ENCODE measurements at places on chromosomes 2 and 18.

DNA sequence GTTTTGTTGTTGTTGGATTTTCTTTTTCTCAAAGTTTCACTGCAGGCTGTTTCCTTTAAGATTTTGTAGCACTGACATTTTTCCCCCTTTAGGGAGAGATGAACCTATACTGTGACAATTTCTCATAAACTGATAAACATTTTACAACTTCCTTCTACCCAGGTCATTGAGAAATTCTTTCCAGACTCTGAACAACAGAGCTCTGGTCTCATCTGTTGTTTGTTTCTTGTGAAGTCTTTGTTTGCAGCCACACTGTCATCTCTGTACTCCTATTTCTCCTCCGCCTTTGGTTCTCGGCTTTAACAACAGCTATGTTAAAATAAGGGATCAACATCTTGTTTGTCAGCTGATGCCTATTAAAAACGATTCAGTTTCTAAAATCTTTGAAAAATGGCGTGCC lies 167.6 kb downstream of the VWC2L start:
- DNase-seq = no peak

- DNase-seq = no peak
Observed at GRCh38 chr2:166091439-166091838, 36.4 kb downstream of the SCN1A start.

GRCh38 chr2:88127888-88128653 lies at the start of gene FABP1:
TSS of gene FABP1 (minus strand) at chr2:88128062. CDS start at chr2:88128017, 45 bp downstream.
- DNase-seq = no peak

DNA sequence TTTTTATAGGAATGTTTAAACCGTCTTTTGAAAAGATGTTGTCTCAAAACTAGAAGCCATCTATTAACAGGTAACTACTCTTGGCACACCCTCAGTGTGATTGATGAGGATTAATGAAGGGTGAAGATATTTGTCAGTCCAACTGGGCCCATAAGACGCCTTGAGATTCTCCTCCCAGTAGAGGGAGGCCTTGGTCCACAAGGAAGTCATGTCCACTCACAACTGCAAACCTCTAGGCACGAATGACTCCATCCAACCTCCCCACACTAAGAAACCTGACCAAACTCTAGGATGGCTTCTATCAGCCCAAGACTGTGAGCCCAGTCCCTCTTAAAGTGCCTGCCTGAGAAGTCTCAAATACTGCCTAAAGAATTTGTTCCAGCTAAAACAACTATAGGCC lies 19.2 kb upstream of the GRP start:
- DNase-seq = no peak

DNA sequence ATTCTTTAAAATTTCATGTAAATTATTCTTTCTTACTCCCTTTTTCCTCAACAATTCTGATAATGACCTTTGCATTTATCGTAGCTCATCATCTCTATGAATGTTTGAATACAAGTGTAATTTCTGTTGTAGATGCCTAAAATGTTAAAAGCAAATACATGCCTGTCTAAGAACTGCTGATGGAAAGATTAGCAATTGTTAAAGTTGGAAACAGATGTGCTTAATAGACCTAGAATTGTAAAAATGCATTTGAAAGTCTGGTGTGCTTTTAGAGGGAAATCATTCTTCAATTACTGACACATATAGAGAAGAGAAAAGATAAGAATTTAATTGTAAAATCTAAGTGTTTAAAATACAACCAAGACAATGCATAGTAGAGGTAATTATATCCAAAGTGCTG lies 50.4 kb downstream of the CCDC102B start:
- DNase-seq = no peak

DNA sequence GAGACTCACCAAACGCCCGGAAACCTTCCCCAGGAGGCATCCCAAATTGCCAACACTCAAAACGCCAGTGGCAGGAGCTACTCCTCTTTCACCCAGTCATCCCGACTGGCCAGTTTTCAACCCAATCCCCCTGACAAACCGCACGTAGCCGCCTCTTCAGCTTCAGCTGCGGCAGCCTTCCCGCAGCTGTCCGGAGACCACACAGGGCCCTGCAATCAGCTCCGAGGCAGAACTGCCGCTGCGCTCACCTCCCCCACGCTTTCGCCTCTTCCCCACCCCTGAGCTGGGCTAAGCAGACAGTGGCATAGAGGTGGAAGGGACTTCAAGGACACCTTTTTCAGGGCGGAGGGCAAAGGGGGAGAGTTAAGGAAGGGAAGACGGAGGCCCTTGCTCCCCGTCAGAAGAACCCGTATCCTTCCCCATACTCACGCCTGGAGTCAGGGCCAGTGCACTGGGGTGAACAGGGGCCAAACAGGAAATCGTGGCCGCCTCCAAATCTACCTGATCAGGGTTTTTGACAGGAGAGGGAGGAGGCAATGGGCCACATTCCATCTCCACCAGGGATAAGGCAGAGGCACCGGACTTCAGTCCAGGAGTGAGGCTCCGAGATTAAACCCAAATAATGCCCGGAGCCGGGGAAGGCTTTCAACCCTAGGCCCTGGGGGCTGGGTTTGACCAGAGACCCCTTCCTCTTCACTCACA lies 16.9 kb downstream of the CYP26B1 start:
- DNase-seq = no peak
